ENCODE measurements at places on chromosomes 7 and 10.

- DNase-seq = no peak
These were observed 200.5 kb downstream of the MDFIC start for GRCh38 chr7:115122388-115122787.

DNA sequence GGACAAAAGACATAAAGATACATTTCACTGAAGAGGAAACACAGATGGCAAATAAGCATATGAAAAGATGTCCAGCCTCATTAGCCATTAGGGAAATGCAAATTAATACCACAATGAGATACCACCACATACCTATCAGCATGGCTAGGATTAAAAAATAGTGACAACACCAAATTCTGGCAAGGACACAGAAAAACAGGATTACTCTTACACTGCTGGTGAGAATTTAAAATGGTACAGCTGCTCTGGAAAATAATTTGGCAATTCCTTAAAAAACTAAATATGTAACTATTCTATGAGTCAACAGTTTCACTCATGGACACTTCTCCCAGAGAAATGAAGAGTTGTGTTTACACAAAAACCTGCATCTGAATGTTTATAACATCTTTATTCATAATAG is 121.1 kb downstream of the C10orf90 start:
- DNase-seq = no peak

GRCh38 chr10:43244783-43245182 is 22.1 kb downstream of the RASGEF1A start:
- DNase-seq = no peak

DNA sequence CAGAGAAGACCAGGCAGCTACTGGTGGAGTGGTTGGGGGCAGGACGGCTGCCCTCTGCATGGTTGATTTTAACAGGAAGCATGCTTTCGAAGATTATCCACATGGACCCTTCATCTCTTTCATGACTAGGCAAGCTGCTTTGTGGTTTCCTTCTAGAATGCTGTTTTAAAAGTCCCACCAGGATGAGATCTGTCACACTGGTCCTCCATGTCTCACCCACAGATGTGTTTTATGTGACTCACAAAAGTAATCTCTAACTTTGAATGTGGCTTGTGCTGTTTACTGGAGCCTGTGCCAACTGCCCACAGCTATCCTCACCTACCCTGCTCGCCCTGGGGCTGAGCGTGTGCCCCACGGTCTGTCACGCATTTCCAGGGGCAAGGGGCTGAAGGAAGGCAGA is 188.8 kb downstream of the GFRA1 start:
- no peak for DNase-seq

- no peak for DNase-seq
These were observed 21.3 kb upstream of the HSPB1 start for GRCh38 chr7:76281006-76281705.

DNA sequence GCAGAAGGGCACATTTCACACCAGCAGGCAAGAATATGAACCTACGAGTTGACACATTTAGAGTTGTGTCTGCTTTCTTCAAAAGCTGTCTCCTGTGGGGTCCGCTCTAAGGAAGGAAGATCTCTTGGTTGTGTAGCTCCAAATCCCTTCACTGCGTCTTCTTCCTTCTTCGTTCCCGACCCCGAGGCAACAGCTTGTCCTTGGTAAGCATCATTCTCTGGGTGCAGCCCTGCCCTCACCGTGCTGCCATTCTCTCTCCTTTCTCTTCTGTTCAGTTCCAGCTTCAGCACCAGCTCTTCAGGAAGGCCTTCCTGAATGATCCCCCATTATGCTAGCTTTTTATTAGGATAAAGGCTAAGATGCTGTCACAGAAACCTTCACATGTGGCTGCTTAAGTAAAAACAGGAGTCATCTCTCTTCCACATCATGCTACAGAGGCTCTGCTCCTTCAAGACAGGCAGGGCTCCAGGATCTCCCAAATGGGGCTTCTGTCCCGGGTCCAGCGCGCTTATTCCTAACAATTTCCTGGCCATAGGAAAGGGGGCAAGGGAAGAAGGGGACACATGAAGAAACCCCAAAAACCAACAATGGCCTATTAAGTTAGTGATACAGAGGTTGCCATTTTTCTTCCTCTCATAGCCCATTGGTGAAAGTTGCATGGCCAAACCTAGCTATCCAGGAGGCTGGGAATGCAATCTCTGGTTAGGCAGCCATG is 52.2 kb upstream of the SHH start:
- no peak for DNase-seq

DNA sequence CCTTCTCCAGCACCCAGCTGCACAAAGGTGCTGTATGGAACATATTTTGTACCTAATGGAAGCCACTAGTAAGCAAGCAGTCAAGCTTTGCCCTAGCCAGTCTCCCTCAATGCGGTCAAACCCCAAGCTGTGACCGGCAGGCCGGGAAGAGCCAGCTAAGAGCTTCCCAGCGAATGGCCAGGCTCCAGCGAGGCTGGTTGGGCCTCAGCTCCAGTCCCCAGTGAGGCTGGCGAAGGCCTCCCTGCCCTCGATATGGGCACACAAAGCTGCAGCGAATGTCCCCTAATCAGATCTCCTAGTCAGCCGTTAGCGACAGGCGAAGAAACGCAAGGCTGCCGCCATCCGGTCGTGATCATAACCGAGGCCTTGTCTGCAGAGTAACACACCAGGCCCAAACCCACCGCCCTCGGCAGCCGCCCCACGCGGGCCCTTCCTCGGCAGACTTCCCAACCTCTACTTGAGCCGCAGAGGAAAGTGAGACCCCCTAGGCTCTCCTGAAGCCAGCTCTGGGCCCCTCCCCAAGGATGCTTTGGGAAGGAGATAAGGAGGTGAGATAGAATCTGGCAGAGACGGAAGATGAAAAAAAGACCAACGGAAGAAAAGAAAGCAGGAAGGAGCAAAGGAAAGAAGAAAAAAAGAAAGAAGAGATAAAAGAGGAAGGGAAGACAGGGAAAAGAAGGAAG is 3.1 kb upstream of the HOXA9 start:
- peak; percentile 59 for DNase-seq

DNA sequence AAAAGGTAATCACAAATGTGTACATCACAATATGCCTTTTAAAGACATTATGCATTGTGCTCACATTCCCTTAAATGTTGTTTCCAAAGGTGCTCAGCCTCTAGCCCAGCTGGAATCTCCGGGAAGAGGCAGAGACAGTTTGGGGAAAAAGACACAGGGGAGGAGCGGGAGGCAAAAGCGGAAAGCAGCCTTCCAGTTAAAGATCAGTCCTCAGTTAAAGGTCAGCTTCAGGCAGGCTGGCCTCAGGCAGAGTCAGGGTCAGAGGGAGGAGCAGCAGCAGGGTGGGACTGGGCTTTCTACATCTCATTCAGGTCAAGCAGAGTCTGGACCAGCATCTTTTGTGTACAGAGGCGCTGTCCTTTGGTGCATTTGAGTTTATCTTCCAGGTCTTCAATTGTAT is 18.6 kb downstream of the ST7 start:
- no peak for DNase-seq

DNA sequence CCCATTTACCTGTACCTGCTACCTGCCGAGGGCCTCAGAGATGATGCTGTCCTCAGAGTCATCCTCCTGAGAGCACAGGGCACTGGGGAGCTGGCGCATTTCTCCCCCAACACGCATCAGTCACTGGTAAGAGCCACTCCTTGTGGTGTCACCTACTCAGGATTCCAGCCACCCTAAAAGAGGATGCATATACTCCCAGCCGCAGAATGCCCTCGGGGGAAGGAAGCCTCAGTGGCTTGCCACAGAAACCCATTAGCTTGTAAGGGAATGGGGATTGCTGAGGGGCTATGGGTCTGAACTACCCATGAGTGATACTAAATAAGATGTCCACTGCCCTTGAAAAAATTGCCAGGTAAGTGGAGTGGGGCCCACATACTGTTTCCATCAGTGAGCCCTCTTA is 279.2 kb downstream of the WDR11 start:
- no peak for DNase-seq

GRCh38 chr10:124994573-124995473 is 52.9 kb downstream of the ZRANB1 start:
- peak; percentile 24 for DNase-seq

DNA sequence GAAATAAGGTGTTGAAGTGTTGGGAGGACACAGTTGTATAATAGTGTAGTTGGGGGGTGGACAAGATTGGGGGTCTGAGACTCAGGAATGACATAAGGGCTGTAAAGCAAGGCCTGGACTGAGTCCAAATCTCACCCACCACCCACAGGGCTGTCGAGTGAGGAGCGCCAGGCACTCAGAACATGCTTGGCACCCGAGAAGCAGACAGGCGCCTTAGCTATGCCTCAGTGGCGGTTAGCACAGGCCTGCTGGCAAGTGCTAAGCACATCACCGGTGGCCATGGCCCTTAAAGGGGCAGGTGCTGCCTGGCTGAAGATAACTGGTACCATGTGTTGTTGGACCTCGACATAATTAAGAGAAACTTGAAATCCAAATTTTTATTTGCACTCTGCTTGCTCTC is 90.7 kb downstream of the COL13A1 start:
- no peak for DNase-seq

DNA sequence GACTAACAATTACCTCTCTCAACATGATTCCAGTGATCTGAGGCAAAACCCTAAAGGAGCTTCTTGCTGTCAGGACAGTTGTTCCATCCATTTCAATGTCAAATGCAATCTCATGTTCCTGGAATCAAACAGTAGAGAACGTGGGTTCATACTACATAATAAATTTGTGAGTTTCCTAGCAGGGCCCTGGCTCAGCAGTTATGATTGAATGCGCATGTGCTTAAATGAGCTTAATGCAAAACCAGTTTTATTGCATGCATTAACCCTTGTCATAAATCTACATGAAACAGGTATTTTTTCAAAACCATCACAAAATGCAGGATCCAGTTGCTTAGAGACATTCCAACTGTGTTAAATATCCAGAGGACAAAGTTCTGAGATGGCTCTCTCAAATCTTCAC is 225.4 kb upstream of the TMEM72 start:
- no peak for DNase-seq

DNA sequence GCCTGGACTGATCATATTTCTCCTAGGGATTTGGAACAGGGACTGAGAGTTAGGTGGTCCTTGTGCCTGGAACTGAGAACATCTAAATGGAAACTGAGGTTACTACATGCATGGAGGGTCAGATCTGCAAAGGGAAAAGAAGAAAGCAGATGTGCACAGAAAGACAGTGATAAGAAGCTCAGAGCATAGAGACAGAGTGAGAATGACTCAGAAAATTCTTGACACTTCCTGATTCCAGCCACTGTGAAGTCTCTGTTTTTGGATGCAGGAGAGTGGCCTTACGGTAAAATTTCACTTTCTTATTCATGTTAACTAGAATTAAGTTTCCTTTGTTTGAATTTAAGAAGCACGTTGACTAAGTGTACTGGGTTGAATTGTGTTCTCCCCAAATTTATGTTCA is 241.7 kb downstream of the TMEM26 start:
- DNase-seq = no peak

DNA sequence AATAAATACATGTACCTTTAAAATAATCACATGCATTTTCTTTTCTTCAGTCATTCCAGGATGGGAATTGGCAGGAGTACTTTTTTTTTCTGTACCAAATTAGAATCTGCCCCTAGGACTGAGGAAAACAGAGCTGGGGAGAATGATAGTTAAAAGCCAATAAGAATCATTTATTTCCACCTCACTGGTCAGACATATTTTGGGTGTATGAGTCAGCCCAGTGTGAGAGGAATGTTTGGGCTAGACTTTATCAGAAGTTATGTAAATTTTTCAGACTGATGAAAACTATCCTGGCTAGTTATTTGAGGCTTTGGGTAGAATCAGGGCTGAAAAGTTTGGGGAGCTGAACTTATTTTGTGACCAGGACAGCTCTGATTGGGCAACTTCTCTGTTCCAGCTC is 303.1 kb upstream of the NPSR1 start:
- DNase-seq = no peak

GRCh38 chr7:16098058-16098457 is 323.3 kb downstream of the CRPPA start:
- DNase-seq = no peak

DNA sequence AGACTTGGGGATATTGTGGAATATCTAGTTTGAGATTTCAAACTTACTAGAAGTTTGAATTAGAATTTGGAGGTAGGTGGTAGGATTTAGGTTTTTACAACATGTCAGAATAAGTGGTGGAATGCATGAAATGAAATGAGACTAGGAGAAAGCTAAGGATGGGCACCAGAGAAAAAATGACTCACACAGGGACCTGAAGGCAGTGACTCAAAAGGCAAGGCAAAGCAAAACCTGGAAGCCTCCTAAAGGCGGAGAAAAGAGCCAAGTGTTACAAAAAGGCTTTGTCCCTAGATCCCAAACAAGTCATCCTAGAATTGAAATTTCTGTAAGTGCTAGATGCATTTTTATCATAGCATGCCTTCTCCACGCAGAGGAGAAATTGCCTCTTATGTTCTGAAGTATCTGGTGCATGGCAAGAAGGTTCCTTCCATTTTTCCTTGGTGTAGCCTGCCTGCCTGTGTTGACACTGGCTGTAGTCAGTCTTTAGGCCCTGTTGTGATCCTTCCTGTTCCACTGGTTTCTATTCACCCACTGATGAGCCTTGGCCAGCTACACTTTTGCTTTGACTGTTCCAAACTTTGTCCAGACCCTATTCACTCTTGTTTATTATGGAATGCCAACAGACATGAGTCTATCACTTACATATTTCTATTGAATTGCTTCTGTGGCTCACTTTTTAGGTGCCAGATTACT is 109.3 kb downstream of the ETV1 start:
- no peak for DNase-seq

GRCh38 chr10:6920072-6921019 is 340.3 kb upstream of the PRKCQ start:
- peak; percentile 83 for DNase-seq

DNA sequence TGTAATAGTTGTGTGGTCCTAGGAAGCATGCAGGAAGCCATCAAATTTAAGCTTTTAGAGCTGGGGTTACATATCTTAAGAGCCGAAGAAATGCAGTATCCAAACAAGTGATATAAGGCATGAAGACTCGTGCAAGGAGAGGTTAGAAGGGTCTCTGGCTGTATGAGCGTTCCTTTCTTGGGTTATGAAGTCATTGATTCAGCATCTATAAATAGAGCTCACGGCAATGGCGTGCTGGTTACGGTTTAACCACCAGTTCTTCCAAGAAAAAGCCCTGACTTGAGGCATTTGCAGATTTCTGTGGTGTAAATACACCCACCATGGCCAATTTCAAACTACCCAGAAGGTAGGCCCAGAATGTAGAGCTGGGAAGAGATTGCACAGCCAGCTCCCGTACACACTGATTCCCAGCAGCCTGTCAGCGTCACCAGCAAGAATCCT is 72.0 kb upstream of the KAT6B start:
- DNase-seq = no peak

DNA sequence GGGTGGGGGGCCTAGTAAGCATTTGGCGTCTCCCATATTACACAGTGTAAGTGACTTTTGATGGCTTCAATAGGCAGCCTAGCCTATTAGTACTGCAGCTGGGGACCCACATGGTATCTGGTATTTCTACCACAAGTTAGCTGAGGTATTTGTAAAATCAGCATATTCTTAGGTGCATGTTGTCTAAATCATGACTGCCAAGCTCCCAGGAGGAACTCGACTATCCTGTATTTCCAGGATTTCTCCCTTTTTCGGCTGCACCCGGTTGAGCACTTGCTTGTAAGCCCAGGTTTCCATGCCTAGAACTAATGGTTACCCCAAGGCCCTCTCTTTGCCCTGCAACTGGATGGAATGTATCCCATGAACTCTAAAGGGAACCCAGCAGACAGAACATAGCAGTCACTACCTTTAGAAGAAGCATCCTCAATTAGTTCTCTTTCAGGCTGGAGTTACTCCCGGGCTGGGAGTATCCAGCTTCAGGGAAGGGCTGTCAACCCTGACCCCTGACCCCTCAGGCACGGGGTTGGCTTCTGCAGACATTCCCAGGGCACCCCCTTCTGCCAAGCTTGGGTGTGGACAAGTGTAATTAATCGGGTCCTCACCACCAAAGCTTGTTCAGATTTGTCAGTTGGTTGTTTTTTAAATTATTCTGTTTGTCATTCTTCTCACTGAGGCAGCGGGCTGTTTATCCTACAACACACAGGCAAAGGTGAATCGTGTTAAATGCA is 90.3 kb upstream of the PARD3 start:
- no peak for DNase-seq
